ENCODE measurements at places on chromosomes 2 and 18. TPM values are rescaled to one million over a fixed set of nuclear protein-coding genes. Genes with fewer than 3 reads are reported as not detected.

Gene TSPYL6
- not detected for total RNA-seq

Gene KCNE4
- not detected for total RNA-seq

Gene UGT1A4
- total RNA-seq, result not detected

Gene IL37
- not detected for total RNA-seq

Gene MPP4
- total RNA-seq, result not detected

Gene CFAP221
- total RNA-seq, result not detected

Gene UBXN2A
- 11.9 TPM for total RNA-seq

Gene PTPN2
- total RNA-seq, result 61.0 TPM

Gene CXXC1
- 139 TPM for total RNA-seq

Gene ELOA2
- not detected for total RNA-seq

Gene WDPCP
- 6.3 TPM for total RNA-seq

Gene GKN2
- total RNA-seq, result not detected

Gene MDH1B
- 0.40 TPM for total RNA-seq

Gene REEP1
- total RNA-seq, result 0.17 TPM

Gene CPLX4
- not detected for total RNA-seq

Gene NEU2
- not detected for total RNA-seq

Gene POTEI
- not detected for total RNA-seq

Gene ADGRF3
- total RNA-seq, result 6.5 TPM

Gene PLEKHH2
- 0.20 TPM for total RNA-seq

Gene C1GALT1C1L
- total RNA-seq, result not detected

Gene ATRAID
- 81.8 TPM for total RNA-seq

Gene MAP3K19
- total RNA-seq, result not detected

Gene RPRM
- total RNA-seq, result not detected

Gene HJURP
- total RNA-seq, result 141 TPM

Gene GAD1
- total RNA-seq, result 1.4 TPM

Gene VWA3B
- not detected for total RNA-seq

Gene PJVK
- 2.2 TPM for total RNA-seq

Gene IL36A
- not detected for total RNA-seq

Gene UPP2
- total RNA-seq, result not detected

Gene PLGLB2
- 3.5 TPM for total RNA-seq

Gene COL4A3
- total RNA-seq, result not detected

Gene DIPK1C
- not detected for total RNA-seq

Gene TTN
- 11.6 TPM for total RNA-seq

Gene LDLRAD4
- 28.6 TPM for total RNA-seq

Gene INHBB
- total RNA-seq, result not detected

Gene KLHL41
- total RNA-seq, result 0.08 TPM

Gene AOX1
- total RNA-seq, result 0.22 TPM

Gene LRATD1
- not detected for total RNA-seq

Gene DPP10
- total RNA-seq, result not detected

Gene HOXD3
- total RNA-seq, result not detected

Gene CREG2
- 0.31 TPM for total RNA-seq

Gene DSC3
- not detected for total RNA-seq

Gene MOCOS
- total RNA-seq, result 0.05 TPM

Gene TPO
- total RNA-seq, result not detected

Gene SPHKAP
- total RNA-seq, result not detected

Gene FAM124B
- 0.64 TPM for total RNA-seq

Gene CHST10
- total RNA-seq, result 2.6 TPM

Gene ILKAP
- 59.1 TPM for total RNA-seq

Gene ALLC
- total RNA-seq, result not detected

Gene UGT1A10
- total RNA-seq, result not detected

Gene GKN1
- not detected for total RNA-seq

Measured in activated CD4-positive, alpha-beta T cell treated with anti-CD3 and anti-CD28 coated beads, Interleukin-2, amount 10 ng/mL, durations not matched to agents 7 days and 5 days (primary cell).